ENCODE measurements at places on chromosomes 13 and 19. TPM values are rescaled to one million over a fixed set of nuclear protein-coding genes. Genes with fewer than 3 reads are reported as not detected.

Gene LIM2
- not detected for total RNA-seq

Gene PRRG2
- 0.41 TPM for total RNA-seq

Gene ZNF227
- 44.4 TPM for total RNA-seq

Gene PRKACA
- 22.0 TPM for total RNA-seq

Gene SHISA7
- 4.5 TPM for total RNA-seq

Gene NAPSA
- total RNA-seq, result not detected

Gene ZNF433
- 16.3 TPM for total RNA-seq

Gene SYT3
- total RNA-seq, result 20.4 TPM

Gene ZNF526
- total RNA-seq, result 4.1 TPM

Gene ZNF90
- 2.0 TPM for total RNA-seq

Gene PHF11
- 3.7 TPM for total RNA-seq

Gene KANK3
- 2.4 TPM for total RNA-seq

Gene EIF3K
- 120 TPM for total RNA-seq

Data from frontal cortex (tissue), 4 donors.